B cell (primary cell): ENCODE measurements at places on chromosomes 16 and 17. TPM values are rescaled to one million over a fixed set of nuclear protein-coding genes. Genes with fewer than 3 reads are reported as not detected.

The GAS7 gene
- polyA plus RNA-seq: 2.1 and 3.4 TPM in 2 replicates

The PDILT gene
- polyA plus RNA-seq: not detected in 2 replicates

The AMZ2 gene
- 64.1 and 72.0 TPM in 2 replicates for polyA plus RNA-seq

The TVP23A gene
- 0.27 and 0.37 TPM in 2 replicates for polyA plus RNA-seq

The UTS2R gene
- 0.86 and 0.88 TPM in 2 replicates for polyA plus RNA-seq

The NPIPB6 gene
- 2.1 and 2.3 TPM in 2 replicates for polyA plus RNA-seq

The RILP gene
- polyA plus RNA-seq: 1.1 and 2.0 TPM in 2 replicates
